ENCODE measurements at places on chromosomes 4 and X. TPM values are rescaled to one million over a fixed set of nuclear protein-coding genes. Genes with fewer than 3 reads are reported as not detected.

Gene SLC16A2
- total RNA-seq = 24.7 TPM

Gene YIPF7
- total RNA-seq = not detected

Gene SPATA4
- not detected for total RNA-seq

Gene PFKFB1
- total RNA-seq = not detected

DNA sequence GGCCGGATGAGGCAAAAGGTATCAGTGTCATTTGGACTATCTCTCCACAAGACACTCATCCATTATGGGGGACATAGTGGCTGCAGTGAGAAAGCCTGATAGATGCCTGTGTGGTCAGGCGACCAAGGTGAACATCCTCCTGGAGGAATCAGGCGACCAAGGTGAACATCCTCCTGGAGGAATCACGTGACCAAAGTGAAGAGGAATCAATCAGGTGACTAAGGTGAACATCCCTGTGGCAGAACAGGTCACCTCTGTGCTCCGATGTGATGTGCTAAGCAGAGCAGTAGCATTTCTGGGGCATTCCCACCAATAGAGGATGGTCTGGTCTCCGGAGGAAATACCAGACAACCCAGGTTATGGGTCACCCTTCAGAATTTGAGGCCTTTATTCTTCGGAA lies 44.0 kb downstream of the RNF212 start:
- no peak for DNase-seq
- peaks cover 39% of the 10 kb centered on the region for H3K27me3 ChIP-seq
- no peaks in the 10 kb centered on the region for H3K36me3 ChIP-seq
- H3K4me3 ChIP-seq = no peak overlapping the region

DNA sequence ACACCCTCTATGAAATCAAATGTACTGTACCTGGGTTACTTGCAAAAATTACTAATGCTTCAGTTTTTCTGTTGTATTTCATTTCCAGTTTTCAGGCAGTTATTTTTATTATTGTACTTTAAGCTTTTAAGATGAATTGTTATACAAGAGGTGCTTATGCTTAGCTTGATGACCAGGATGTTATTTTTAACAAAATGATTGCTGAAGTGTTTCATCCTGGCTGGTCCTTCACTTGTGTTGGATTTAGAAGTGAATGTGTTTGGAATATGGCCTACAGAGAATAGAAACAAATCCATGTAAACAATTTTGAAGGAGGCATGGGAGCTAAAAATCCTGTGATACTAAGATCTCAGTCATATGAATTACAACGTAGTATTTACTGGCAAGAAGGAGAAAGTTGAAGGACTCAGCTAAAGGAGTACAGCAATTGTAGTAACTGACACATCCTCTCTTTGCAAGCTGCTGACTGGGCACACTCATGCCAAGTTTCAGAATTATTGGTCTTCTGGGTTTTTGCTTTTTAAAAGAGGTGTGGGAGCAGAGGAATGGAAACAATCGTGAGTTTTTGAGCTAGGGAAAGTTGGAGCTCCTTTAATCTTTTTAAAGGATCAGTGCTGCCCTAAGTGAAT lies 9.2 kb downstream of the UBE2A start:
- H3K36me3 ChIP-seq = no peaks in the 10 kb centered on the region
- no peaks in the 10 kb centered on the region for H3K27me3 ChIP-seq
- H3K27ac ChIP-seq = no peak overlapping the region

GRCh38 chrX:45761920-45762319 lies 561.2 kb upstream of the DIPK2B start:
- H3K4me1 ChIP-seq = peaks cover 19% of the 10 kb centered on the region
- no peak for DNase-seq
- H3K36me3 ChIP-seq = peaks cover 19% of the 10 kb centered on the region

GRCh38 chr4:185651137-185651677 lies 115.9 kb upstream of the PDLIM3 start:
- H3K4me1 ChIP-seq = no peaks in the 10 kb centered on the region
- H3K27ac ChIP-seq = no peak overlapping the region
- DNase-seq = no peak
- H3K27me3 ChIP-seq = peaks cover 23% of the 10 kb centered on the region
- no peak overlapping the region for H3K4me3 ChIP-seq

DNA sequence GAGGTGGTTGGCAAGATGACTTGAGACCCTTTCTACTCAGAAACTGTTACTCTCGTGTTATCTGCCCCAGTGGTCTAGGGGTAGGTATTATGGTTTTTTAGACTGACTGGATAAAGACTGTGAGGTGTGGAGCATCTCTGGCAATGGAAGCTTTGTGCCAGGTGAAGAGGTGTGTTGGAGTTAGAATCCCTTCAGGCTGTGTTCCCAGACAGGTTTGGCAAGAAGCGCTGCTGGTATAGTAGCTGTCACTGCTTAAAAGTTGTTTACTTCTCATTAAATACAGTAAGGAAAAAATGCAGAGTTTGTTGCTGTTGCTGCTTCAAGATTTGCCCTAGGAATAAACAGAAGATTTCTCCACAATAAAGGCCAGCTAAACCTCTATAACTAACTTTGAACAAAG lies 35.3 kb downstream of the AREG start:
- no peak overlapping the region for H3K4me3 ChIP-seq
- H3K36me3 ChIP-seq = no peaks in the 10 kb centered on the region
- H3K27me3 ChIP-seq = no peaks in the 10 kb centered on the region

DNA sequence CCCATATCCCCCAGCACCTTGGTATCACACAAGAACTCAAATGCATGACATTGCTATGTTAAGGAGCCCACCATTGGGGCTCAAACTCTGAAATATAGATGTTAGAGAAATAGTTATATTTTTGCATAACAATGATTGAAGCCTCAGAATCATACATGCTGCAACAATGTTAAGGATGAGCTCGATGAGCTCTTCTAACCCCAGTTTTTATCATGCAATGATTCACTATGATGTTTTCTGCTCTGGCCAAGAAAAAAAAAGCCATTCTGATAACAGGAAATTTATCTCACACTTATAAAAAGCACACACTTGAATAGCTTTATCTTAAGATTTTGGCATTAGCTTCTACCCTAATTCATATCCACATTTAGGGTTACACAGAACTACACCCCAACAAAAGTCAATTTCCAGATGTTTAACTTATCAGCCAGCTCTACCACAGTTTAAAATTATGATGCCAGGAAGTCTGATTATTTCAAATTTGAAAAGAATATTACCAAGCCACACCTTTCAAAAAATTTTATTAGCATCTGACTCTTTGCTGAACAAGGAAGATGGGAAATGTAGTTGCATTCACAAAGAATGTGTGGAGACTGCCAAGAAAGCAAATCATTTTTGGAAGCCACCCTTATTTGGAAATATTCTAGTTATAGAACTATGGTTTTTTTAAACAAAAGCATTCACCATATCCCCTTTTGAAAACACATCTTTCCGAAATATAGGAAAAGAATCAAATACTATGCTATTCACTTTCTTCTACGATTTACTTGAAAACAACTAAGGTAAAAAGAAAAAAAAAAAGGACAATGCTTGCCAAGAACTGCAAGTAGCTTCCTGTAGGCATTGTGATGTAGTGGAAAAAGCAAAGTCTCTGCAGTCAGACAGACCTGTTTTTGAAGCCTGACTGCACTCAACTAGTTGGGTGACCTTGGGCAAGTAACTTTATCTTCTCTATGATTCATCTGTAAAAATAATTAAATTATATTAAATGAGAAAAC lies 100.8 kb upstream of the PLS3 start:
- DNase-seq = no peak
- no peak overlapping the region for H3K4me3 ChIP-seq
- no peak overlapping the region for H3K27ac ChIP-seq
- peaks cover 23% of the 10 kb centered on the region for H3K27me3 ChIP-seq

DNA sequence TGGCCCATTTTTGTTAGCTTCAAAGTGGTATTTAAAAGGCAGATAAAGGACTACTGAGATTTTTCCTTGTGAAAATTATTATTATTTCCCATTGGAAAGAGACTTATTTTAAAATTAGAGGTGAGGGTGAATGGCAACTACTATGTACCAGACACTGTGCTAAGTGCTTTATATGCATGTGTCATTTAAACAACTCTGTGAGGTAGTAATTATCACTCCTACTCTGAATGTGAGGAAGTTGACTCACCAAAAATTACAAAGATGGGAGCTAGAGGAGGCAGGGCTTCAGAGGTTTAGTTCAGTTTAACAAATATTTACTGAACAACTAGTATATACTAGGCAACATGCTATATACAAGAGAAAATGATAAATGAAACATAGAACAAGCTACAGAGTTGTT lies 78.2 kb downstream of the MSL3 start:
- no peaks in the 10 kb centered on the region for H3K36me3 ChIP-seq
- no peak overlapping the region for H3K4me3 ChIP-seq
- H3K27ac ChIP-seq = no peak overlapping the region
- DNase-seq = peak; percentile 1
- H3K27me3 ChIP-seq = peaks cover 3% of the 10 kb centered on the region
- no peaks in the 10 kb centered on the region for H3K4me1 ChIP-seq

DNA sequence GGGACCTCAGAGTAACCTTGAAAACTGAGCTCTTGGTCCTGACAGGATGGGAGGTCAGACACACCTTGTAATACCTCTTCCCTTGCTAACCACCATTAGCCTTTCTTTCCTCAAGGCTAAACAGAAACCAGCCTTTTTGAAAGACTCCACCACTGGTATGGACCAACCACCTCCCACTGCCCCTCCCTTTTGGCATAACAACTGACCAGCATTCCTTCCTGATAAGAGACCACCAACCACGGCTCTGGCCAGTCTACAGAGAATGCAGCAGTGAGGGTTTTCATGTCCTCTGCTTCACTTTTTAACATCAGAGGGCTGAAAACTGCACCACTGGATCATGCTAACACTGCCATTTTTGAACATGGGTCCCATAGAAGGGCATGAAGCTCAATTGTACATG lies 100.2 kb upstream of the MID1IP1 start:
- H3K4me3 ChIP-seq = no peak overlapping the region
- H3K36me3 ChIP-seq = no peaks in the 10 kb centered on the region
- H3K27me3 ChIP-seq = no peaks in the 10 kb centered on the region
- H3K27ac ChIP-seq = no peak overlapping the region

- no peak overlapping the region for H3K4me3 ChIP-seq
- no peaks in the 10 kb centered on the region for H3K4me1 ChIP-seq
- no peaks in the 10 kb centered on the region for H3K36me3 ChIP-seq
- H3K27ac ChIP-seq = no peak overlapping the region
Observed at GRCh38 chrX:50827996-50828395, 14.0 kb upstream of the SHROOM4 start.
